Activated CD4-positive, alpha-beta T cell treated with anti-CD3 and anti-CD28 coated beads, Interleukin-10, Interleukin-2, amounts not matched to agents 100 ng/mL and 50 ng/mL, durations not matched to agents 16 hours and 8 hours (primary cell): ENCODE measurements at places on chromosomes 5 and 9.
A peak's percentile ranks its signal among the peaks of the same experiment; 100 is the strongest.

- no peak for DNase-seq
Measured at GRCh38 chr9:65426231-65426630, 141.2 kb upstream of the FOXD4L5 start.

GRCh38 chr5:135439231-135440205 is 7.6 kb downstream of the DCANP1 start:
- no peak for DNase-seq

DNA sequence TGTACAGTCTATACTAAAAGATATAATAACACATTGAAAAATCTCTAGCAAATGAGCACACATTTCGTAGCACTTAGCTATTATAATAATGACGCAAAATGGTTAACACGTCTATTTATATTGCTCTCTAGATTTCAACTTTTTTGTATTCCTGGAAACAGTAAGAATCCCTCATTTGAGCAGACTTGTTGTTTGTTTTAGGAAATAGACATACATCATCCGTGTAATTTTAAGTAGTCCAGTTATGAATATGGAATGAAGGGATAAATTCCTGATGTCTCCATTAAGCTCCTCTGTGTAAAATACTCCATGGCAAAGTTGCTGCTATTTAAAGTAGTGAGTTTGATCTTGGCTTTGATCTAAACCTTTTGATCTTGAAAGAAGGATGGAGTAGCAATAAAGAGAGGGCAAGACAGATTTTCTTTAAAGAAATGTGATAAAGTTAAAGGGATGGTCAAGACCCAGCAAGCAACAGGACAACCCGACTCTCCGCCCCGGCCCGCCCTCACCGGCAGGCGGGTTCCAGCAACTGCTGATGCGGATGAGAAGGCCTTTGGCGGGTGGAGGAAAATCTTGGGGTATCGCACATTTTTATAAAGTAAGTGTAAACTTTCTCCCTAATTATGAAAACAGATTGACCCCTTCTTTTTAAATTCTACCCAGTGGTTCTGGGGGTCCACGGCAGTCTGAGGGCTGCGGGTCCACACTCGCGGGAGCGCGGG is 277.4 kb downstream of the AOPEP start:
- peak; percentile 48 for DNase-seq

GRCh38 chr9:21996438-21996837 is 1.8 kb downstream of the CDKN2B-AS1 start:
- no peak for DNase-seq

DNA sequence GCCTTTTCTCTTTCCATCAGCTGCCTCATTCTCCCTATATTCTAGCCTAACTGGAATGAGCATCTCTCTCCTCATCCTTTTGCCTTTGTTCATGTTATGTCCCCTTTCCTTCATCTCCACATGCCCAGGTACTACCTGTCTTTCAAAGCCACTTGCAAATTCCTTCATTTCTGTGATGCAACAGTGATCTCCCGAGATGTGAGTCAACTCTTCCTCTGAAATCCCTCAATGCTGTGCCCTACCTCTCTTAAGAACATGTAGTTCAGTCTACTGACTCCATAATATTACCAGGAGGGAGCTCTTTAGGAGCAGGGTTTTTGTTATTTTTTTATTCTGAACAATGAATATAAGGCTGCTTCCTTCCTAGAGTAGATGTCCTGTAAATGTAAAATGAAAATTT is 91.6 kb downstream of the ZNF462 start:
- no peak for DNase-seq

DNA sequence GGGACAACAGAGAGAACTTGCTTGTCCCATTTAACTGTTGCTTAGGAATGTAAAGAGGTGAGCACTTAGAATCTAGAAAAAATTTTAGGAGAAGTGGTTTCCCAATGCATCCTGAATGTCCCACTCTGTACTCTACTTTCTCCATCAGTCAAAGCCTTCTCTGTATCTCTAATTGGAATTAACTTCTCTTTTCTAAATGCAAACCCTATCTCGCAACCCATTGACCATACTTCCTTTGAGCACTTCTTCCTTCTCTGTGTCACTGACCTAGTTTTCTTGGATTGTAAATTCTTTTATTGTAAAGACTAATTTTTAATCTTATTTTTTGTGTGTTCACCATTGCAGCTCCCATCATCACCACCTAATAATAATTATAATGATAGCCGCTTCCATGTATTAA is 33.3 kb downstream of the ADRB2 start:
- DNase-seq, result no peak

- DNase-seq, result no peak
Measured at GRCh38 chr5:140169410-140169809, 5.6 kb upstream of the CYSTM1 start.

- no peak for DNase-seq
Measured at GRCh38 chr9:33461492-33461891, 12.2 kb downstream of the NOL6 start.

GRCh38 chr9:121242959-121243346 is 25.0 kb upstream of the GSN start:
- no peak for DNase-seq

- no peak for DNase-seq
Measured at GRCh38 chr9:110160123-110160522, 47.8 kb downstream of the C9orf152 start.

DNA sequence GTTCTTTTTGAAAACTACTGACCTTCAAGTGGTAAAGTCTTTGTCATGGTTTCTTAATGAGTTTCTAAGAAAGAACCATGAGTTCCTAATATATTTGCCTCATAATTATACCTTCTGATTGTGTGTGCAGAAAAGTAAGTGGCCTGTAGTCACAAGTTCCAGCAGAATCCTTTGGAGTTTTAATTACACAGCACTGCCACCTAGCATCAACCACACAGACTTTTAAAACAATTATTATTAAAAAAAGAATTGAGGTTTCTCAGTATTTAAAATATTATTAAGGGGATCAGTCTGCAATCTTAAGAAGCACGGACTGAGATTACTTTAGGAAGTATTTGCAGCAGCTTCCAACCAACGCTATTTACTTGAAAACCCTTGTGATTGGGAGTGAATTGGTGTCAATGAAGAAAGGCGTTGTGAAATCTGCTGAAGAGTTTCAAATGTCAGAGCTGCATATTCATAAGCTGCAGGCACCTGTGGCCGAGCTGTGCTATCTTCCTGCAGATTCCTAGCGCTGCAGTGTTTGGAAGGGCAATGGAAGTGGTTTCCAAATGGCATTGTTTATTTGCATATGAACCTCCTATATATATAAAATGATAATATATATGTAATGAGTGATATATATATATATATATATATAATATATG is 1074.2 kb upstream of the WWC1 start:
- no peak for DNase-seq

DNA sequence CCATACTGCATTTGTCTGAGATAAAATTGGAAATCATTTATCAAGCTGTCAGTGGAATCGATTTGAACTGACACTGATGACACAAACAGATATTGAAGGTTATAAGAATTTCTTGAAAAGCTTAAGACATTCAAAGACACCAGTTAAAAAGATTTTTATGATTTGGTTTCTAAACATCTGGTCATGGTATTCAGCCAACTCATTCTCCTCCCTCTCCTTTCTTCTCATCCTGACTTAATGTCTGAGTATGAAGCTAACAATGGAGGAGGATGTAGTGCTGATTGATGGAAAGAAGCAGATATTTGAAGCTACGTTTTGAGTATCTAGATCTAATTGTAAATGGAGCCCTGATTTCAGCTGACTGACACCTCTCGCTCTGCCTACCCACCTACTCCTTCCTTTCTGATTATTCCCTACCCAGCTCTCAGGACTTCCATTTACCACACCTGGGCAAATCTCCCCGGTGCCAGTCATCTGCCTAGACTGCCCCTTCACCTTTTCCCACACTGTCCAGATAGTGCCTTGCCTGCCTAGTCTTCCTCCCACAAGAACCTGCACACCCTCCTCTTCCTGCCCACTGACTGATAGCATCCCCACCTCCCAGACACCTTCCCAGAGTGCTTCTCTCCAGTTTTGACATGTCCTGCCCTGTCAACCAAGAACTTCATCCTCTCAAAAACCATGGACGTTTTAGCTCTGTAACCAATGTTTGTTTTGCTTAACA is 20.7 kb upstream of the LIFR start:
- DNase-seq, result no peak

DNA sequence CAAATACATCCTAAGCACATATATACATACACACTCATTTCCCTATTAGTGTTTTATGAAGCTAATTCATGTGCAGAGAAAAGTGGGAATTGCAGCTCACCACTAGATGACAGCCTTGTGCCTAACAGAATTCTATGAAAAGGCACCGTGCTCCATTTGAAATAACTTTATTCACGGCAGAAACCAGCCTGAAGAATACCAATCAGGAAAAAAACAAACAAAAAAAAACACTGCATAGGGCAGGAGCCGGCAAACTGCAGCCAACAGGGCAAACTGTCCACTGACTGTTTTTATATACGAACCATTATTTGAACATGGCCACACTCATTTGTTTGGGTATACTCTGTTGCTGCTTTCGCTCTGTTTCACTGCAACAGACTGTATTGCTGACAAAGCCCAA is 33.6 kb downstream of the ERMP1 start:
- DNase-seq, result peak; percentile 26

DNA sequence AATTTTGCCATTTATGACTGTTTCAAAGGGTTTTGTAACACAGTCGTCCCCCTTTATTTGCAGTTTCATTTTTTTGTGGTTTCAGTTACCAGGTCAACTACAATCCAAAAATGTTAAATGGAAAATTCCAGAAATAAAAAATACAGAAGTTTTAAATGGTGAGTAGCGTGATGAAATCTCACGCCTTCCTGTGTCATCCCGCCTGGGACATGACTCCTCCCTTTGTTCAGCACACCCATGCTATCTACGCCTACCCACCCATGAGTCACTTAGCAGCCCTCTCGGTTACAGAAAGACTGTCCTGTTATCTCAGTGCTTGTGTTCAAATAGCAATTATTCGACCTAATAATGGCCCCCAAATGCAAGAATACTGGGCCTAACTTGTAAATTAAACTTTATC is 765.3 kb upstream of the ADAMTS16 start:
- DNase-seq, result no peak

- DNase-seq, result no peak
Measured at GRCh38 chr5:8907168-8907868, 638.6 kb downstream of the SEMA5A start.

GRCh38 chr9:5429873-5430564 is 7.7 kb downstream of the PLGRKT start:
- no peak for DNase-seq

GRCh38 chr5:20648981-20649380 is 661.0 kb upstream of the CDH18 start:
- no peak for DNase-seq
